ENCODE measurements at places on chromosomes 12 and 14.

GRCh38 chr14:29529418-29529817 lies 398.2 kb downstream of the PRKD1 start:
- DNase-seq, result no peak

DNA sequence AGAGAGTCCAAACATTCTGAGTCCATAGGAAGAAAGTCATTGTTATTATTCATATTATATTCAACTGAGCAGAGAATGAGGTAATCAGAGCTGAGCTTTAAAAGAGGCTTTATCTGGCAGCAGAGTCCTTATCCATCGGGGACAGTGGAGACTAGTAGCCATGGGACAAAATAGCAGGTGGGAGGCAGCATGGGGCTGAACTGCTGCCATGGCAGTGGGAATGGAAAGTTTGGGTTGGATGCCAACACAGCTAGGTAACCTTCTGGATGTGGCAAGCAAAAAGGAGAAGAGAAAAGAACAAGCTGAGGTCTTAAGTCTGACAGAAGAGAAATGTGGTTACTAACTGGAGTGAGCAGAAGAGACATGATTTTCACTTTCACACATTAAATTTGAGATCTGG lies 71.0 kb upstream of the CDKN3 start:
- no peak for DNase-seq

GRCh38 chr12:118821386-118821925 lies 159.9 kb upstream of the SRRM4 start:
- no peak for DNase-seq

DNA sequence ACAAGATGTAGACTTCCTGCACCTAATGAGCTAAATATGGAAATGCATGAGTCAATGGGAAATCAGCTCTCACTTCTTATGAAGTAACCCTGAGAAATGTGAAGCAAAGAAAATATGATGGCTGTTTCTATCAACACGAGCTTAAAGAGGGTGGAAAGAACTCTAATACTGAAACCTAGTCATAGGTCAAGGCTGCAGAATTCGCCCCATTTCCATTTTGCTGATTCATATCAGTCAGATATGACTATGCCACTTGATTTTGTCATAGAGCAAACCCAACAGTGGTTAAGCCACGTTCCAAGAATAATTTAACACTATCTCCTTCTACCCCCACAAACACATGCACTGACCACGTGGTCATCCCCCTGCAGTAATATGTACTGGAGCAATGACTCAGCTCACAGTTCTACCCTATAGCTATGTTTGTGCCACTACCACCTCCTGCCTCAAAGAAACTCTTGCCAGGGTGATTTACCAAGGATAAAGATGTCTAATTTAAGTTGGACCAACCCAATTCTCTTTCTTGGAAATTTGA lies 157.5 kb downstream of the TMTC3 start:
- no peak for DNase-seq

DNA sequence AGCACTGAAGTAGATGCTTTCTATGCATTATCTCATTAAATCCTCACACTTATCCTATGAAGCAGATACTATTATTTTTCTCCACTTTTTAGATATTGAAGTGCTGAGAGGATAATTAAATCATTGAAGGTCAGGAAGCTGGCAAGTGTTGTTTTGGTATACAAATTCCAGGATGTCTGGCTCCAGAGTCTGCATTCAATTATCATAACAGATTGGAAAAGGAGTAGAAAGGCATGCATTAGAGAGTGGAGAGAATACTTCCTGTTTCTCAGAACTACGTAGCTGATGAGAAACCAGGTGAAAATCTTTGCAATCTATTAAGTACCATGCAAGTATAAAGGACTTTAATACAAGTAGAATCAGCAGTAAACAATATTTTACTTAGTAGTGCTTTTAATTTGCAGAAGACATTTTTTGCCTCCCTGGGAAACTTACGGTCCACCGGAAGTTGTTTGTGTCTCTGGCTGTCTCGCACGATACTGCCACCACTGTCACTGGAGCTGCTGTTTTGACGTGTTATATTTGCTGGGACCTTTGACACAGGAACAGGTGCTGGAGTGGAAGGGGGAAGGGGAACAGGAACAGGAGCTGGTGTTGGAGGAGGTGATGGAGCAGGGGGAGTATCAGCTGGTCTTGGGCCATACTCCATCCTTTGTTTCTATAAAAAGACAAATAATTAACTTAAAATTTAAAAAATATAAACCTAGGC lies 158.0 kb downstream of the EPS8 start:
- no peak for DNase-seq

GRCh38 chr12:47652521-47653234 lies 53.2 kb downstream of the RPAP3 start:
- no peak for DNase-seq

- DNase-seq, result no peak
Measured at GRCh38 chr12:66603461-66603860, 75.4 kb downstream of the GRIP1 start.

DNA sequence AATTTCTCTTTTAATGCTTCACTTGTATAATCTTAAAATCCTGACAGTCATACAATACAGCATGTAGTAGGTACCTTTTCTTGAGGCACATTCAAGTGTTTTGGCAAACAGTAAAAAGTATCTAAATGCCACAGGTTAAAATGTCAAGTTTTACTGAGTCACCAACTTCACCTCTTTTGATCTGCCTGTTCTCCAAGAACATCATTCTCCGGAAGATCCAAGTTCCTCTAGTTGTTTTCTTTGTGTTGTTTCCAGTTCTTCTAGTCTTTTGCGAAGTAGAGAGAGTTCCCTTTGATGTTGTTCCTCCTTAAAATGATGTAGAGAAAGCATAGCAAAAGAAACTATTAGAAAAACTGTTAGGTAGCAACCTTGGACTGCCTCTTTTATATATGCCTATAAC lies 151.1 kb downstream of the CEP83 start:
- no peak for DNase-seq

GRCh38 chr14:38731962-38732361 lies 371.1 kb downstream of the SEC23A start:
- DNase-seq, result no peak

GRCh38 chr12:48026060-48026827 lies 22.0 kb upstream of the COL2A1 start:
- DNase-seq, result no peak

GRCh38 chr12:126663304-126664094 lies 1598.3 kb downstream of the AACS start:
- DNase-seq, result no peak

DNA sequence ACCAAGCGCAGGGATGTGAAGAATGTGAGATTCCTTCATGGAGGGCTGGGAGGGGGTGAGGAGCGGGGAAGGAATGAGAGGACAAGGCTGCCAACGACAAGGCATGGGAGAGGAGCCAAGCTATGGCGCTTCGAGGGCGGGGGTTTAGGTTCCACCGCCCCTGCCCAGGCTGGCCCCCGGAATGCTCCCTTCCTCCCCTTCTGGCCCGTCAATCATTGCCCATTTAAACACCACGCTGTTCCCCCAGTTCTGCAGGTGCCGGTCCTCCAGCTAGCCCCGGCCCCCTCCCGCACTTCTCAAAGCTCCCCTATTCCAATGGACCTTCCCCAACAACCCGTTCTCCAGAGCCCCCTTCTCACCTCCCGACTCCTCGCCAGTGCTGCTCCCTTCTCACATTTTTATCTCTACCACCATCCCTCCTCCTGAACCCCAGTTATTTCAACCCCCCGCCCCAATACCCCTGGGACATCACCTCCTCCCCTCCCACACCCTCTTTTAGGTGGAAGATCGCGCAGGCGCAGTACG lies 428 bp downstream of the RNF41 start:
- DNase-seq, result no peak

DNA sequence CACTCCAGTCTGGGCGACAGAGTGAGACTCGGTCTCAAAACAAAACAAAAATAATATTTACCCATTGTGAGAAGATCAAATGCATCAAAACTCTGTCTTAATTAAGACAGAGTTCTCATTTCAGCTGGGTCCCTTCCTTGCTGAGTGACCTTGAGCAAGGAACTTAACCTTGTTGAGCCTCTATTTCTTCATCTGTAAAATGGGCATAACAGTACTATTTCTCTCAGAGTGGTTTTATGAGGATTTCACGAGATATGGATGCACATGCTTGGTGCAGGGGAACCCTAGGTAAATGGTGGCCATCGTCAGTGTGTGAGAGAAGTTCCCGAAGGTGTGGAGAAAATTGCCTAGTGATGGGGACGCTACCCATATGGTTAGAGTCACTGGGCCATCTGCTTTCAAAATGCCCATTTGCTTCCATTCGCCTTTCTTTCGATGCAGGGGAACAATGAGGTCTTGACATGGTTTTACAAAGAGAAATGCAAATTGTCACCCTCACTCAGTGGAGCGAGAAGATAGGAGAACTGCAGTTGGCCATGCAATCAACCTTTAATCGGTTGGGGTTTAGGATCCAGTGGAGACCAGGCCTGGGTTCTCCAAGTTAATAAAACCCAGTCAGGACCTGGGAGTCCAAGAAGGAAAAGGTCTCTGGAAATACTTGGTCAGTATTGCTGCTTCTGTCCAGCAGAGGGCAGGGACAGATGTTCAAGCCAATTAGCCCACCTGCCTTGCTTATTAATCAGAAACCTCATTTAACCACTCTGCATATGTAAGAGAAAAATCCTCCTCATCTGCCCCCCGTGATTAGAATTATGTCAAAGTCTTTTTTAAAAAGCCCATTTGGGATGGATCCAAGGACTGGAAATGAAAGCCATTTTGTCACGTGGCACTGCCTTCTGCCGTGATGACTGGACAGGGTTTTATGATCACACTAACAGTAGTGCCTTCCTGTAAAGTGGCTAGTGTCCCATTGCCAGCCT lies 37.2 kb downstream of the CFAP251 start:
- DNase-seq, result no peak

- no peak for DNase-seq
Measured at GRCh38 chr12:94815958-94816357, 165.6 kb upstream of the TMCC3 start.

DNA sequence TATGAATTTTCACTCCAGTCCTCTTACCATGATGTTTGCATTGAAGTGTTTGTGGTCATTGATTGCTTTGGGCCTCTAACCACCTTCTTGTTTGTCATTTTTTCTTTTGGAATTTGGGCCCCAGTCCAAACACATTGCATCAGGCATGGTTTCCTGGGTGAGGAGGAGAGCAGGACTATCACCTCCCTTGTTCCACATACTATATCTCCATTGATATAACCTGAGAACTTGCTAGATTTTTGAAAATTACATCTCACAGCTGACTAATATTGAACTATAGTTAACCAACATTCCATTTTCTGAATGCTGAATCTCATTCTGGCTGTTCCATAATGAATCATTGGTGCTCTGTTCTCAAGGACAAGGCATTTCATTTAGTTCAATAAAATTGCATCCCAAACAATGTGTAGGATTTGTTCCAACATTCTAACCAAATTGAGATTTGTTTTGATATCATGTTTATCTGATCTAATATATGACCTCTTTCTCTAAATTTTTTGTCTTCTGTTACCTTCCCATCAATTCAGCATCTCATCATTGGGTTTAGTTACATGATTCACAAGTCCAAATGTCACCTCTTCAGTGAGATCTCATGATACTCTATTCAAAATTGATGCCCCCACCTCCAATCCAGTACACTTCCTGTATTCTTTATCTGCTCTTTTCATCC lies 329.0 kb downstream of the ZFP36L1 start:
- no peak for DNase-seq

DNA sequence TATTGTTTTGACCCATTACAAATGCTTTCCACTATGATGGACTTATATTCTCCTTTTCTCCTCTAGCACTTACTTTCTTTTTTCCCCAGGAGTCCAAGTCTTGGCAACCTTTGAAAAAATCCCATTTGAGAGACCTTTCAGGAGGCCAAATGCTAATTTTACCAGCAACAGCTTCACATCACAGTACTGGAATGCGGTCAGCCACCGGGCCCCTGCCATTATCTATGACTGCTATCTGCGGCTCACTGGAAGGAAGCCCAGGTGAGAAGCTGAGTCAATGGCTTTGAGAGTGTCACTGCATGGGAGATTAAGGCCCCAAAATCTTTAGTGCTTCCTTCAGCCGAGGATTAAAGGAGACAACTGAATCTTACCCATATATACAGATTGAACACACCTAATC lies 64.2 kb downstream of the ERGIC2 start:
- no peak for DNase-seq

DNA sequence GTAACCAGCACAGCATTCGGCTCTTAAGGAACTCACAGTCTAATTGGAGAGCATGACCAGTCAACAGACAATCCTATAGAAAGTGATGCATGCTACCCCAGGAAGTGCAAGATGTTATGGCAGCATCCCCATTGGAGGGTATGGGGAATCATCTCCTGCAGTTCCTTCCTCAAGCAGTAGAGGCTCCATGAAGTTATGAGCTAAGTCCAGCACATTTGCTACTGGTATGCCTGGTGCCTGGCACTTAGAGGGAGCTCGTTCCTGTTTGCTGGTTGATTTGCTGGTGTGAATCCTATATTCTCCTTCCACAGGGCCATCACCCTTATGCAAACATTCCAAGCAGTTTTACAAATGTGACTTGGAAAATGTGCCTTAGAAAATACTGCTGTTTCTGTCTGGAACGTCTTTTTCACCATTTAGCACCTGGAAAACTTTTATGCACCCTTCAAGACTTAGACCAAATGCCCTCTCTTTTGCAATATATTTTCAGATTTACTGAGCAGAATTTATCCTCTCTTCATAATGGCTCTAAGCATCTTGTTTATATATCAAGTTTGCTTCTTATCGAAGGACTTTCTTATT lies 136.1 kb upstream of the WSCD2 start:
- DNase-seq, result no peak

- DNase-seq, result no peak
Measured at GRCh38 chr14:75494896-75495295, 27.4 kb upstream of the BATF start.

- no peak for DNase-seq
Measured at GRCh38 chr12:65667932-65668331, 156.4 kb upstream of the HMGA2 start.

DNA sequence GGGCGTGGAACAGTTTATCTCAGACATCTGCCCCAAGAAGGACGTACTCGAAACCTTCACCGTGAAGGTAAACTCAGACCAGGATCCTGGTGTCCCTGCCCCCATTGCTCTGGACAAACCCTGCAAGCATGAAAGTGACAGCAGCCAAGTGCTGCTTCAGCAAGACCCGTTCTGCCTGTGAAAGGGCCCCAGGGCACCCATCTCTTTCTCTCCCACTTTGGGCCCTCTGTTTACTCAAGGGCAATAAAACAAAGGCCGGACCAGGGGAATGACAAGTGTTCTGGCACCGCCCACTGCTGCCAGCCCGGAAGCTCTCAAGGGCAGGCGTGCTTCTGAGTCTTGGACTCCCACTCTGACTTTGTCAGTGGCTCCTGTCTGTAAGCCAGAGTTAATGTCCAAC lies 35.3 kb downstream of the CD9 start:
- DNase-seq, result no peak

- DNase-seq, result no peak
Measured at GRCh38 chr12:127241072-127241817, 1025.7 kb upstream of the TMEM132C start.

DNA sequence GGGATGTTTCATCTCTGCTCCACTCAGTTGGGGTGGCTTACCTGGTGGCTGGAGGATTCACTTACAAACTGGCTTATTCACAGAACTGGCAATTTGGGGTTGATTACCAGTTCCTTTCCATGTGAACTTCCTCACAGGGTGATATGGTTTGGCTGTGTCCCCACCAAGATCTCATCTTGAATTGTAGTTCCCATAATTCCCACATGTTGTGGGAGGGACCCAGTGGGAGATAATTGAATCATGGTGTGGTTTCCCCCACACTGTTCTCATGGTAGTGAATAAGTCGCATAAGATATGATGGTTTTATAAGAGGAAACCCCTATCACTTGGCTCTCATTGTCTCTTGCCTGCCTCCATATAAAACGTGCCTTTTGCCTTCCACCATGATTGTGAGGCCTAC lies 26.9 kb upstream of the IGF1 start:
- no peak for DNase-seq

Measured in stimulated activated CD8-positive, alpha-beta memory T cell treated with anti-CD3 and anti-CD28 coated beads, Interleukin-7, amount 100 ng/mL, for 24 hours (primary cell).